ENCODE measurements at places on chromosomes 6 and 20. TPM values are rescaled to one million over a fixed set of nuclear protein-coding genes. Genes with fewer than 3 reads are reported as not detected.

Gene PTK6
- total RNA-seq, result 0.13 TPM

Gene TREM2
- total RNA-seq, result not detected

Gene FKBP1C
- 0.65 TPM for total RNA-seq

Gene FITM2
- 9.8 TPM for total RNA-seq

Gene C20orf141
- total RNA-seq, result not detected

Gene CNBD2
- 2.8 TPM for total RNA-seq

Gene CNR1
- total RNA-seq, result under 0.01 TPM

Gene RCAN2
- 2.1 TPM for total RNA-seq

Gene TMEM151B
- under 0.01 TPM for total RNA-seq

Gene SLC17A9
- total RNA-seq, result 6.9 TPM

Gene FAM162B
- not detected for total RNA-seq

Gene MRPL18
- total RNA-seq, result 66.5 TPM

Gene SEL1L2
- not detected for total RNA-seq

Gene HFE
- 15.4 TPM for total RNA-seq

Gene PROKR2
- not detected for total RNA-seq

Gene GPLD1
- 2.2 TPM for total RNA-seq

Gene CHRNA4
- not detected for total RNA-seq

Gene ZSCAN31
- total RNA-seq, result 1.6 TPM

Gene GRM1
- total RNA-seq, result 0.26 TPM

Gene TRAPPC3L
- 0.11 TPM for total RNA-seq

Gene SIRPG
- not detected for total RNA-seq

Gene NFATC2
- total RNA-seq, result 1.1 TPM

Gene KIF25
- total RNA-seq, result not detected

Gene SMOC2
- total RNA-seq, result 164 TPM
